HFF-Myc (cell line): ENCODE measurements at places on chromosomes 2 and 18.

- no peak for DNase-seq
These were observed 235.3 kb downstream of the RDH14 start for GRCh38 chr2:18325118-18325517.

- DNase-seq: no peak
These were observed 85.5 kb downstream of the MALT1 start for GRCh38 chr18:58756596-58757240.

DNA sequence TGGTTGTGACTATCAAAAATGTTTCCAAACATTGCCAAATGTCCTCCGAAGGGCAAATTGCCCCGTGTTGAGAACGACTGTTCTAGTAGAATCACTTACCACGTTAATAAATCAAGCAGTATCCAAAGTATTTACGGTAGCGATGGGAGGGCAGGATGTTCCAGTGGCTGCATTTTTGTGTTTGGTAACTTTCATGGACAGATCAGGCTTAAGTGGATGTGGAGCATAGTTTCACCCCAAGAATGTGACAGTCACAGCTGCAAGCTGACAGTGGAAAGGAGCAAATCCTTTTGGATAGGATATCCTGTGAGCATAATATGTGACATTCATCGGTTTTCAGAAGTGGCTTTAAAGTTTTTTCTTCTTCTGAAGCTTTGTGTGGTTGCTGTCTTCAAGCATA, 46.3 kb upstream of the DARS1 start:
- no peak for DNase-seq

DNA sequence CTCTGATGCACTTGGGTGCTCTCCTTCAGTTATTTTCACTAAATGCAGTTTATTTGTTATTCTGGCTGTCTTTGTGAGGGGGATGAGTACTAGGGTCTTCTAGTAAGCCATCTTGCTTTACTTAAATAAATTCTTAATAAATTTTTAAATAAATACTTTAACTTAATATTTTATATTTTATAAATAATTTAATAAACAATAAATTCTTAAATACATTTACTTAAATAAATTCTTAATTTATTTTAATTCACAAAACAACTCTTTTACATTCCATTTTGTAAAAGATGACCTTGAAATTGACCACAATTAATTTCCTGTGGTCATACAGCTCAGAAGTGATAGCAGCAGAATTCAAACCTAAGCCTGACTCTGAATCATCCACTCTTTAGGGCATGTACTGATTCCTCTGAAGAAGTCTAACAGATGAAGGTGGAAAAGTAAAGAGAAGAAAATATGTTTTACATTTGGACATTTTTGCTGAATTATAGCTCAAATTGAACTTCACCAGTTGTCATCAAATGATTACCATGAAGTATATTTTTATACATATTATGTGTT, 28.8 kb downstream of the MYL1 start:
- DNase-seq: no peak

GRCh38 chr18:55420665-55421307, 167.2 kb downstream of the TCF4 start:
- no peak for DNase-seq

GRCh38 chr2:179765666-179766065, 95.7 kb downstream of the ZNF385B start:
- DNase-seq: no peak

DNA sequence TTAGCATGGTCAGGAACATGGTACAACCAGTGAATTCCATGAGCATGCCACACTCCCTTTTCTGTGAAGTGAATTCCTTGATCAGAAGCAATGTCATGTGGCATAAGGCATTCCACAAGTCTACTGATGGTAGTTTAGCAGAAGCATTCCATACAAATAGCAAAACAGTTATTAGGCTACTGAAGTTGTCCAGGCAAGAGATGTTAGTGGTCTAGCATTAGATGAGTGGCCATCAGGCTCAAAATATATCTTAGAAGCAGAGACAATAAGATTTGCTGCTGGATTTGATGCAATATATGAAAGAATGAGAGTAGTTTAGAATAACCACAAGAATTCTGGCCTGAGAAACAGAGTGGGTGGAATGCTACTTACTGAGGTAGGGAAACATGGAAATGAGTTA, 355.3 kb upstream of the NRXN1 start:
- no peak for DNase-seq

GRCh38 chr2:175187378-175187777, 5.9 kb upstream of the ATP5MC3 start:
- DNase-seq: no peak

- no peak for DNase-seq
These were observed 1894.4 kb upstream of the LRRTM1 start for GRCh38 chr2:82198809-82199492.

GRCh38 chr18:29488617-29489016, 1311.7 kb upstream of the CDH2 start:
- DNase-seq: no peak

DNA sequence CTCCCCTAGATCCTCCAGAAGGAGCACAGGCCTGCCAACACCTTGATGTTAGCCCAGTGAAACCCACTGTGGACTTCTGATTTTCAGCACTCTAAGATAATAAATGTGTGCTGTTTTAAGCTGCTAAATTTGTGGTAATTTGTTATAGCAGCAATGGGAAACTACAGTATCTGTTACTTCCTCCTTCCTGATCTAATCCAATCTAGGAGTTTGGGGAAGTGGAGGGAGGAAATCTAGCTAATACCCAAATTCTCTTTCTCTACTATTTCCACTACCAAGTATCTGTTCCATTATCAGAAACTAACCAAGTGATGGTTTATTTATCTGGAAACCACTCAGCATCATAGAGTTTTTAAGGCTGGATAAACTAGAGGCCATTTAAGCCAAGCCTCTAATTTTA, 64.9 kb downstream of the AFF3 start:
- no peak for DNase-seq

GRCh38 chr18:54392543-54393023, 34.9 kb downstream of the C18orf54 start:
- peak; percentile 61 for DNase-seq

- no peak for DNase-seq
These were observed 120.7 kb upstream of the PXDN start for GRCh38 chr2:1864981-1865421.

DNA sequence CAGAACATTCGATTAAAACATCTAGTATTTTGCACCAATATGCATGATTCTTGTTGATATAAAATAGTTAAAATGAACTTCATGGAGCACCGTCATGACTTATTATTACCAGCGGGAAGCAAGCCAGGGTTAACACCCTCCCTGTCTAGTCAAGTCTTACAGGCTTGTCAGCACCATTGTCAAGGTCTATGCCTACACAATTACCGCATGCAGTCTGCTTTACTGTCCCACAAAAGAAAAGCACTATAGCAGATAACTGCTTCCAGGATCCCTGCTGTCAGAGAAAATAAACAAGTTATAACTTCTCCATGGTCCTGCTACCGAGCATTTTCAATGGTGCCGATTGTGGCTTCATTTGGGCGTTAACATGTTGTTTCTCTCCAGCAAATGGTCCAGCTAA, 968.0 kb upstream of the FAM98A start:
- no peak for DNase-seq

- DNase-seq: no peak
These were observed 387.8 kb downstream of the ZNF521 start for GRCh38 chr18:24964216-24964615.

DNA sequence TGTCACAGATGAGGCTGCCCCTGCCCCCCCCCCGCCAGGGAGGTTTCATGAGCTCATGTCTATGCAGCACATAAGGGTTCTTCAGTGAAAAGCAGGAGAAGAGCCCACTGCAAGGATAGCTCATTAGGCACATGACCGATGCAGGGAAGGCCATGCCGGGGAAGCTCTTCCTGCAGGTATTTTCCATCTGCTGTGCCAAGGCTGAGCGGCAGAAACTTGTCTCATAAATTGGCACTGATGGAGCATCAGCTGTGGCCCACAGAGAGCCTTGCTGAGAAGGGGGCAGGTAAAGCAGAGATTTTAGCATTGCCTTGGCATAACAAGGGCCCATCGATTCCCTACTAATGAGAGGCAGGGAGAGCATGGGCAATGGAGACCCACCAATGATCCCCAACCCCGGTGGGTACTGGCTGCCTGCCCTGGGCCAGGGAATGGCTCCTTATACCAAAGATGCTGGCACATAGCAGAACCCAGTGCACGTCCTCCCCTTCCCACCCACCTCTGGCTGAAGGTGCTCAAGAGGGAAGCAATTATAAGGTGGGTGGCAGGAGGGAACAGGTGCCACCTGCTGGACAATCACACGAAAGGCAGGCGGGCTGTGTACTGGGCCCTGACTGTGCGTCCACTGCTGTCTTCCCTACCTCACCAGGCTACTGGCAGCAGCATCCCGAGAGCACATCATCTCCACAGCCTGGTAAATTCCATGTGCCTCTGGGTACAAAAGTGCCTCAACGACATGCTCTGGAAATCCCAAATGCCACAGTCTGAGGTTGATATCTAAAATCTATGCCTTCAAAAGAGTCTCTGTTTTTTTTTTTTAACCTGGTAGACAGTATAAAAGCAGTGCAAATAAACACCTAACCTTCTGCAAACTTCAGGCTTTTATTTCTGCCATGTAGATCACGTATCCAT, 41.4 kb downstream of the STEAP3 start:
- no peak for DNase-seq

- no peak for DNase-seq
These were observed 194.7 kb downstream of the BABAM2 start for GRCh38 chr2:28085201-28085600.

- no peak for DNase-seq
These were observed 22.4 kb downstream of the ALK start for GRCh38 chr2:29898999-29899398.

- peak; percentile 88 for DNase-seq
These were observed 48.2 kb downstream of the TWIST2 start for GRCh38 chr2:238895891-238896600.

- DNase-seq: no peak
These were observed 173.6 kb downstream of the SMAD7 start for GRCh38 chr18:48777026-48777743.

- DNase-seq: no peak
These were observed 43.9 kb upstream of the TRIB2 start for GRCh38 chr2:12672711-12673315.

- no peak for DNase-seq
These were observed 179.7 kb downstream of the FAM210A start for GRCh38 chr18:13546638-13547037.

- DNase-seq: no peak
These were observed 2.1 kb downstream of the TRPM8 start for GRCh38 chr2:233919319-233919718.

GRCh38 chr2:194822657-194823056, 834.4 kb upstream of the SLC39A10 start:
- DNase-seq: no peak

DNA sequence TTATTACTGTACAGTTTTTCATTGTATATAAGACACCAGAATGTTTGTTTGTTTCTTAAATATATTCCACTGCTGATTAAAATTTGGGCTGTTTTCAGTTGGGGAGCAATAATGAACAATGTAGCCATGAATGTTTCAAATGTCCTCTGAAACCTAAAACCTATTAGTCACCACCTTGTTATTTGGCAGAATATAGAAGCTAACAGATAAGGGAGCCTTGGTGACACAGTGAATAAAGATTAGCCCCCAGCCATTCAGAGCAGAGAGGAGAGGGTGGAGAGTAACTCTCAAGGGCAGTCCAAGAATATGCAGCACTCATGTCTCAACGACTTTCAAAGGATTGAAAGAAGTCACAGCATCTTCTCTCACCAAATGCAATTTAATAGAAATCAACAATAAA, 43.1 kb upstream of the ATP8B1 start:
- no peak for DNase-seq

DNA sequence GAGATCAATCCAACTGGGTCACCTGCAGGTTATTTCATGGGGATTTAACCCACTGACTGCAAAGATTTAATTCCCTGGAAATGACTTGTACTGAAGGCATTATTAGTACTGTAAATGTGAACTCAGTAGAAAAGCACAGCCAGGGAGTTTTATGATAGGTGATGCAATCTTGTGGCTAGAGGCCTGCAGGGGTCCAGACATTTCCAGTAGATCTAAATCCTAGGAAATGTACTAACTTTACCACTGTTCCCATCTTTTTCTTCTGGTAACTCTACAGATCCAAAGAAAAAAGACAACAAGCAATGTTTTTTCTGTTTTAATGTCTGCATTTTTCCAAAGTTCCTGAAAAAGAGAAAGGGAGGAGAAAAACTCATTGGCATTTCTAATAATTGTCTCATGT, 500.1 kb downstream of the ARHGAP15 start:
- no peak for DNase-seq

DNA sequence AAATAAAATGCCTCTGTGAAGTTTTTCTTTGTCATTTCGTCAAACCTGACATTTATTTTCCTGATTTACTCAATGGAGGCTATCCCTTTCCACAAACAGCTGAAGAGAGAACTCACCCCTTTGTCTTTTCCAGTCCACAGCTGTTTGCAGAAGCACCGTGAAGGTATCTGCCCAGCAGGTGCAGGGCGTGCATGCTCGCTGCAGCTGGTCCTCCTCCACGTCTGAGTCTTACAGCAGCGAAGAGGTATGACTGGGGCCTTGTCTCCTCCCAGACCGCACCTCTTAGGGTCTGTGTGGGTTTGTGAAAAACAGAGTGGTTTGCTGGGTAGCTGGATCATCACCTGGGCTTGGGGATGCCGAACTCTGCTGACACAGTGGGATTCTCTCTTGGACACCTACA, 9.7 kb downstream of the SPP2 start:
- DNase-seq: no peak

- no peak for DNase-seq
These were observed 90.1 kb upstream of the TGFA start for GRCh38 chr2:70643715-70644114.

- DNase-seq: peak; percentile 88
These were observed 13.4 kb downstream of the SERPINB7 start for GRCh38 chr18:63788447-63789096.

GRCh38 chr2:64453770-64454385, at the start of gene LGALSL:
LGALSL (plus strand) TSS chr2:64454162; CDS start chr2:64454546, 384 bp downstream.
- no peak for DNase-seq

DNA sequence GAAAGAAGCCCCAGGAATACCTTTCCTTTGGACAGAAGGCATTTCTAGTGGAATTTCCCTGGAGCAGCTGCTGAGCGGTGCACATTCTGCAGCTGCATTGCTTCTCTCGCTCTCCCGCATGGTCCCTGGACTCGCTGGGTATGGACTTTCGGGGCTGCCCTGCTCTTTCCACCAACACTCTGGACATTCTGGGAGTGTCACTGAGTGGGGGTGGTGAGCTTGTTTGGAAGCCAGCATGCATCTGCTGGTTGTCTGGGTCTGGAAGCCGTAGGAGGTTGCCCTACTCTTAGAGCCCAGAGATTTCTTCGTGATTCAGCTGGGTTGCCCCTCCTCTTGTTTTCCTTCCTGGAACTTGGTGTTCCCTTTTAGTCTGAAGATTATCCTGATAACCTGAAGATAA, 52.6 kb downstream of the TWIST2 start:
- DNase-seq: no peak

DNA sequence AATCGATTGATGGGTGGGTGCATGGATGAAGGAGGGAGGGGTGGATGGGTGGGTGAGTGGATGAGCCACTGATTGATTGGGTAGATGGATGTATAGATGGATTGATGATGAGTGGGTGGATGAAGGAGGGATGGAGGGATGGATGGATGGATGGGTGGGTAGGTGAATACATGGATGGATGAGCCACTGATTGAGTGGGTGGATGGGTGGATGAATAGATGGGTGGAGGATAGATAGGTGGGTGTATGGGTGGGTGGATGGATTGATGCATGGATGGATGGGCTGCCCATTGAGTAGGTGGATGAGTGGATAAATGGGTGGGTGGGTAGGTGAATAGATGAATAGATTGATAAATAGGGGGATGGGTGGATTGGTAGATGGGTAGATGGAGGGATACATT, 30.9 kb downstream of the MLPH start:
- DNase-seq: no peak
